ENCODE measurements at places on chromosomes 6 and 20. TPM values are rescaled to one million over a fixed set of nuclear protein-coding genes. Genes with fewer than 3 reads are reported as not detected.
A peak's percentile ranks its signal among the peaks of the same experiment; 100 is the strongest.

TMEM181 gene
- 24.7 TPM for total RNA-seq

CNR1 gene
- 6.5 TPM for total RNA-seq

NFATC2 gene
- total RNA-seq: 15.7 TPM

TMC2 gene
- not detected for total RNA-seq

TRPC4AP gene
- 87.3 TPM for total RNA-seq

TCF15 gene
- not detected for total RNA-seq

GRCh38 chr6:144408161-144408560 lies 123.0 kb downstream of the UTRN start:
- DNase-seq: no peak
- peaks cover 17% of the 10 kb centered on the region for H3K4me1 ChIP-seq
- no peak overlapping the region for H3K4me3 ChIP-seq
- H3K27ac ChIP-seq: no peak overlapping the region
- no peaks in the 10 kb centered on the region for H3K36me3 ChIP-seq

DNA sequence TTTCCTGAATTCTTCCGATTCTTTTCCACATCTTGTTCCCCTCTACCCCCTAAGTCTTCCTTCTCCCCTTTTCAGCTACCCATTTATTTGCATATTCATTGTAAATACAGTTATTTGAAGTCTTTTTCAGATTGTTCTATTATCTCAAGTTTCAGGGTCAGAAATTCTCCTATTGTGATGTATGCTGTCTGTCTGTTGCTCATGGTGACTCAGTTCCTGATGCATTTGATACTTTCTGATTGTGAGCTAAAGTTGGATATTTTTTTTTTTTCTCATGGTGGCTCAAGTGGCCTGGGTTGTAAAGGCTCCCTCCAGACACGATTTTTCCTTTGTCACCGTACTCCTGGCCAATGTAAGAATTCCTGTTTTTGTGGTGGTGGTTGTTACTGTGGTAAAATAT lies 4.9 kb upstream of the PI16 start:
- no peaks in the 10 kb centered on the region for H3K36me3 ChIP-seq
- no peaks in the 10 kb centered on the region for H3K4me1 ChIP-seq
- H3K27me3 ChIP-seq: no peaks in the 10 kb centered on the region
- DNase-seq: no peak
- H3K27ac ChIP-seq: no peak overlapping the region

DNA sequence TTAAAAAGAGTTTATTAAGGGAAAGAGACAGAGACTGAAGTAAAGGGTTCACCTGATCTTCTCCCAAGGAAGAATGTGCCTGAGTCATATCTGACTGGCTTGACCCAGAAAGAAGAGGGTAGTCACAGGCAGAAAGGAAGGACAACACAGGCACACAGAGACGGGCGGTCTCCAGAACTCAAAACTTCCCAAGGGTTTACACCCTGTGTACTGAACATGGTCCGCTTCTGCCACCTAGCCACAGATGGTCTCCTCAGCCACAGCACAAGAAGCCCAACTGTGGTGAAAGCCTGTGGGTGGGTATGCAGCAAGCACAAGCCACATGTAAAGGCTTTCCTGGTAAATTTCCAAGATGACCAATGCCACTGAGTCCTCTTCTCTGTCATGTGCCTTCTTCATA lies 17.2 kb downstream of the UNC5CL start:
- no peaks in the 10 kb centered on the region for H3K27me3 ChIP-seq
- no peak overlapping the region for H3K4me3 ChIP-seq
- peaks cover 7% of the 10 kb centered on the region for H3K4me1 ChIP-seq

DNA sequence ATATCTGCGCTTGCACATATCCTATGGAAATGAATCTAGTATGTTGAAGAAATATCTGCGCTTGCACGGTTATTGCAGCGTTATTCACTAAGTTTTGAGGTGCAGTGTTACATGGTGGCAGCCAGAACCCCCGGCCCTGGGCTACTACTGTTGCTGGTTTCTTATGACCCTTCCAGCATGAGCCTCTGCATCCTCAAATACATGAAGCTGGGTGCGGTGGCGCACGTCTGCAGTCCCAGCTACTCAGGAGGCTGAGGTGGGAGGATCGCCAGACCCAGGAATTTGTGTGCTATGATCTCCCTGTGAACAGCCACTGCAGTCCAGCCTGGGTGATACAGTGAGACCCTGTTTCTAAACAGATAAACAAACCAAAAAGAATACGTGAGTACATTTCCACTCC lies 9.3 kb upstream of the CEBPB start:
- H3K27ac ChIP-seq: no peak overlapping the region
- H3K36me3 ChIP-seq: no peaks in the 10 kb centered on the region
- H3K27me3 ChIP-seq: no peaks in the 10 kb centered on the region
- DNase-seq: no peak

DNA sequence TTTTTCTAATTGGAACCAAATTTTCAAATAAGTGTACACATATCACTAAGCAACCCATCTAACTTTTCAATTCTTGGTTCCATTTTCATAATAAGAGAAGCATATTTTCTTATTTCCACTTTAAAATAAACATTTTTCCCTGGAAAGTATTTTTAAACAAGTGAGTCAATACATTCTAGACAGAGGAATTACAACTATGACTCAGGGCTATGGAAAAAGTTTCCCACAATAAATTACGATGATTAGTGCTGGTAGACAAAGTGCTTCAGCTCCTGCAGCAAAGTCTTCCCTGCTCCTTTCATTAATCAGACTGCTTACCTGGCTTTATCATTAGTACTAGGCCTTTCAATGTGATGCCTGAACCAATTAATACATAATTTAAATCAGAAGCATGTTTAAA lies 322.5 kb downstream of the HACE1 start:
- H3K4me1 ChIP-seq: peaks cover 20% of the 10 kb centered on the region
- no peaks in the 10 kb centered on the region for H3K27me3 ChIP-seq
- no peak overlapping the region for H3K27ac ChIP-seq
- no peaks in the 10 kb centered on the region for H3K36me3 ChIP-seq

GRCh38 chr6:159761129-159761872 lies 544 bp upstream of the ACAT2 start:
- no peaks in the 10 kb centered on the region for H3K27me3 ChIP-seq
- H3K4me3 ChIP-seq: peak overlapping the region; percentile 95
- peaks cover 19% of the 10 kb centered on the region for H3K4me1 ChIP-seq

GRCh38 chr20:8304124-8304816 lies 172.2 kb downstream of the PLCB1 start:
- H3K4me1 ChIP-seq: no peaks in the 10 kb centered on the region
- no peaks in the 10 kb centered on the region for H3K36me3 ChIP-seq
- no peak for DNase-seq
- H3K4me3 ChIP-seq: no peak overlapping the region
- no peaks in the 10 kb centered on the region for H3K27me3 ChIP-seq

- no peak overlapping the region for H3K4me3 ChIP-seq
- H3K27me3 ChIP-seq: no peaks in the 10 kb centered on the region
- peaks cover 3% of the 10 kb centered on the region for H3K4me1 ChIP-seq
Measured at GRCh38 chr6:165556116-165556843, 106.8 kb downstream of the PDE10A start.

DNA sequence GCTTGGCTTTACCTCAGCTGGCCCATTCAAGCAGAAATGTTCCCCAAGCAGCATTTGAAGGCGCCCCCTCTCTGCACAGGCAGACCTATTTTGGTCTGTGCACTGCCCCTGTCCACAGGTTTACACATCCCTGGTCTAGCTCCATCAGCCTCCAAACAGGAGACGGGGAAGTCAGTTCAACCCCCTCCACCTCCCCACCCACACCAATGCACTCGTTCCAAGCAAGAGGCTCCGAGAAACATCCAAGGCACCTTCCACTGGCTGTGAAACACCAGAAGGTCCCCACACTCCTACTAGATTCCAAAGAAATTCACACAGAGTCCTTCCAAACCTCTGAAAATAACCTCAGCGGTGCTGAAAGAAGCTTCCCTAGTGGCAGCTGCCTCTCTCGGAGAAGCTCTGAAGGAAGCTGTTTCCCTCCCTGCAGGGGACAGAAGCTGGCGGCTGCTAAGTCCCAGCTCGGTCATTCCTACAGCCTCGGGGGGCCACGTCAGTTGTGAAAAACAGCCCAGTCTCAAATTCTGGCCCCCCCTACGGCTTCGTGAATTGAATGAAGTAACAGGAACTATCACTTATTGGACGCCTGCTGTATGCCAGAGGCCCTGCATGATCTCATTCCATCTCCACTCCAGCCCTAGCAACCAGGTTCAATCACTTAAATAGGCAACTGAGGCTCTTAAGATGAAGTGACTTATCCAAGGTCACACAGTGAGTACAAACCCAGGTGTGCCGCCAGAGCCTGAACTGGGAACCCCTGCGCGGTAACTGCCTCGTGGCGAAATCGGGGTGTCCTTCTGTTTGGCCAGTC lies 815 bp downstream of the SPATA2 start:
- H3K27me3 ChIP-seq: no peaks in the 10 kb centered on the region
- H3K36me3 ChIP-seq: peaks cover 10% of the 10 kb centered on the region
- H3K4me3 ChIP-seq: peak overlapping the region; percentile 84
- DNase-seq: no peak
- peak overlapping the region; percentile 95 for H3K27ac ChIP-seq

- no peaks in the 10 kb centered on the region for H3K36me3 ChIP-seq
- H3K27me3 ChIP-seq: no peaks in the 10 kb centered on the region
- DNase-seq: no peak
- H3K4me3 ChIP-seq: no peak overlapping the region
Measured at GRCh38 chr6:169409742-169410312, 156.2 kb upstream of the THBS2 start.

- H3K27me3 ChIP-seq: no peaks in the 10 kb centered on the region
- no peak overlapping the region for H3K4me3 ChIP-seq
- H3K27ac ChIP-seq: no peak overlapping the region
- no peak for DNase-seq
- no peaks in the 10 kb centered on the region for H3K36me3 ChIP-seq
Measured at GRCh38 chr6:114172576-114173260, 170.1 kb downstream of the HS3ST5 start.

DNA sequence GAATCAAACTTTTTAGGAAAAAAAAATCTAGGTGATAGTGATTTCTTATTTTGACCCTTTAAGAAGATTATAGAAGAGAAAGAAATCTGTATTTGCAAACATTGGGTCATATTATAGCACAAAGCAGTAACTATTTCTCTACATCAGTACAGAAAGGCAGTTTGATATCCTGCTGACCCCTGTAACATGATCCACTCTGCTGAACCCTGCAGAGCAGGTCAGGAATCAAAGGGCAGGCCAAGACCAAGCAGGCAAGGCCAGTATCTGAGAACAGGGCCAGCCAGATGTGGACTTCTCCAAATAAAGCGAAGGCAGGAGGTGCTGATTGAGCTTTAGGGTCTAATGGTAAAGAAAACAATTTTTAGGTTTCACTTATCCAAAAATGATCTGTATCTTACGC lies 239.4 kb downstream of the PTPRK start:
- no peaks in the 10 kb centered on the region for H3K36me3 ChIP-seq
- no peak for DNase-seq
- H3K4me3 ChIP-seq: no peak overlapping the region
- H3K27me3 ChIP-seq: no peaks in the 10 kb centered on the region
- peaks cover 5% of the 10 kb centered on the region for H3K4me1 ChIP-seq
- H3K27ac ChIP-seq: no peak overlapping the region

DNA sequence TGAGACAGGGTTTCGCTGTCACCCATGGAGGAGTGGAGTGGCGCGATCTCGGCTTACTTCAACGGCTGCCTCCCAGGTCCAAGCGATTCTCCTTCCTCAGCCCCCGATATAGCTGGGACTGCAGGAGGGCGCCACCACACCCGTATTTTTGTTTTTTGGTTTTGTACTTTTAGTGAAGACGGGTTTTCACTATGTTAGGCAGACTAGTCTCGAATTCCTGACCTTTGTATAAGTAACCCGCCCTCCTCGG lies 115.4 kb upstream of the BTN3A2 start:
- H3K4me1 ChIP-seq: peaks cover 26% of the 10 kb centered on the region
- H3K36me3 ChIP-seq: no peaks in the 10 kb centered on the region
- peaks cover 51% of the 10 kb centered on the region for H3K27me3 ChIP-seq
- peak overlapping the region; percentile 92 for H3K27ac ChIP-seq
- H3K4me3 ChIP-seq: peak overlapping the region; percentile 68

DNA sequence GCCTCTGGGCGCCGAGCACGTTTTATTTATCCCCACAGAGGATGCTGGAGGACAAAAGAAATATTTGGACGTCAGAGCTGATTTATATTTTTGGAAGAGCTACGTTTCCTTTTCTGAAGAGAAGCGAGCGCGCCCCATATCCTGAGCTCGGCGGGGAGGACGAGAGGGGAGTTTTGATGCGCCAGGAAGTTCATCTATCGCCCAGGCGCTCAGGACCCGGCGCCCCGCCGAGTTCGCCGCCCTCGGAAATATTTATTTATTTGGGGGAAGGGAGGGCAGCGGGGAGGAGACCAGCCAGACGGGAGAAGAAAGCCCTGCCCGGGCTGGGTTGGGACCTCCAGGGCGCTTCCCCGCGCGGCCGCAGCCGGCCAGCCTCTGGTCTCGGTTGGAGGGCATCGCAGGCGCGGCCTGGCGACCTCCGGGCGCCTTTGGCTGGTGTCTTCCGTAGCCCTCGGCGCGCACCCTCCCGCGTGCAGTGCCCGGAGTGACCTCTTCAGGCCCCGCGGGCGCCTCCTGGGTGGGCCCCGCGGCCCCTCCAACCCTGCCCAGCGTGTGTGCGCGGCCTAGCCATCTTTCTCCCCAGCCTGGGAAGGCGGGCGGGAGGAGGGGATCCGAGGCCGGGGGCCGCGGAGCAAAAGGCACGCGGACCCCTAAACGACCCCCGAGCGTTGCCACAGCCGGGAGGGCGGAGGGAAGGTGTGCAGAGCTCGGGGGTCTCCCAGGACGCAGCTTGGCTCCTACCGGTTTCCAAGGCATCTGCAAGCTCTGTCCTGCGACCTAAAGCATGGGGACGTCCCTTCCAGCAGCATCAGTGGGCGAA lies 5.4 kb upstream of the FOXF2 start:
- no peaks in the 10 kb centered on the region for H3K36me3 ChIP-seq
- no peak overlapping the region for H3K4me3 ChIP-seq
- H3K27ac ChIP-seq: no peak overlapping the region
- H3K4me1 ChIP-seq: peaks cover 51% of the 10 kb centered on the region
- peaks cover 100% of the 10 kb centered on the region for H3K27me3 ChIP-seq

GRCh38 chr6:70221715-70222438 lies 81.0 kb downstream of the COL9A1 start:
- no peak for DNase-seq
- H3K27ac ChIP-seq: no peak overlapping the region
- H3K27me3 ChIP-seq: no peaks in the 10 kb centered on the region

DNA sequence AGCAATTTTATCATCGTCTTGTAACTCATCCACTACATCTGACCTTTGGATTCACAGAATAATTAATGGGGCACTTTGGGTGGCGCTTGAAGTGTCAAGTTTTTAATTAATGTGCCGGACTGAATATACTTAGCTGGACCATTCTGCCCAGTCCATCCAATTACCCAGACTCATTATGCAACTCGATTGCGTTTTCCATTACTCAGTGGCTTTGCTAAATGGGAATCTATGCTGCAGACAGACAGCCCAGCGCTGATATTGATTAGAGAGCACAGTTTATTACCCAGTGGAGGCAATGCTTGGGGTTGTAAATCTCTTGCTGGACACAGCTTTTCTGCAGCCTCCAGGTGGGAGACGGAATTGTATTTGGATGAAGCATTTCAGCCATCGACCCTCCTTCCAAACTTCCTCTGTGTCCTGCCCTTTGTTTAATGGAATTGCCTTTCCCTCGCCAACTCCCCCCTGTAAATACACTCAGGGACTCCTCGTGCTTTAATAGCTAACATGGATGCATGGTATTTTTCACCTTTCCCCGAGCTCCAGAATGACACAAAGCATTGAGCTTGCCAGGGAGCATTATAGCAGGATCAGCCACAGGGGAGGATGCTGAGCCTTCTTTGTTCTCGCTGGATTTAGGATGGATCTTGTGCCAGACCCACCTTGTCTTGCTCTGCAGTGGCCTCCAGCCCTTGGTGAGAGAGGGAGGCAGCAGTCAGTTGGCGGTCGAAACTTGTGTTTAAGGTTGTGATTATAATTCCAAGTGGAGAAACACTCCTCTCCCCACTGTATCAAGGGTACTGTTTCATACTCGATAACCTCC lies 59.7 kb downstream of the EDN3 start:
- DNase-seq: no peak
- no peaks in the 10 kb centered on the region for H3K4me1 ChIP-seq
- no peak overlapping the region for H3K27ac ChIP-seq

GRCh38 chr20:35021831-35022230 lies 66.2 kb downstream of the MYH7B start:
- H3K27ac ChIP-seq: no peak overlapping the region
- no peaks in the 10 kb centered on the region for H3K4me1 ChIP-seq
- peaks cover 73% of the 10 kb centered on the region for H3K36me3 ChIP-seq
